Stimulated activated CD4-positive, alpha-beta T cell treated with anti-CD3 and anti-CD28 coated beads, TNF-alpha, amount 100 ng/mL, for 48 hours (primary cell): ENCODE measurements at places on chromosomes 7 and 10.

GRCh38 chr10:52952391-52953055 lies 179.9 kb upstream of the MBL2 start:
- DNase-seq: no peak

DNA sequence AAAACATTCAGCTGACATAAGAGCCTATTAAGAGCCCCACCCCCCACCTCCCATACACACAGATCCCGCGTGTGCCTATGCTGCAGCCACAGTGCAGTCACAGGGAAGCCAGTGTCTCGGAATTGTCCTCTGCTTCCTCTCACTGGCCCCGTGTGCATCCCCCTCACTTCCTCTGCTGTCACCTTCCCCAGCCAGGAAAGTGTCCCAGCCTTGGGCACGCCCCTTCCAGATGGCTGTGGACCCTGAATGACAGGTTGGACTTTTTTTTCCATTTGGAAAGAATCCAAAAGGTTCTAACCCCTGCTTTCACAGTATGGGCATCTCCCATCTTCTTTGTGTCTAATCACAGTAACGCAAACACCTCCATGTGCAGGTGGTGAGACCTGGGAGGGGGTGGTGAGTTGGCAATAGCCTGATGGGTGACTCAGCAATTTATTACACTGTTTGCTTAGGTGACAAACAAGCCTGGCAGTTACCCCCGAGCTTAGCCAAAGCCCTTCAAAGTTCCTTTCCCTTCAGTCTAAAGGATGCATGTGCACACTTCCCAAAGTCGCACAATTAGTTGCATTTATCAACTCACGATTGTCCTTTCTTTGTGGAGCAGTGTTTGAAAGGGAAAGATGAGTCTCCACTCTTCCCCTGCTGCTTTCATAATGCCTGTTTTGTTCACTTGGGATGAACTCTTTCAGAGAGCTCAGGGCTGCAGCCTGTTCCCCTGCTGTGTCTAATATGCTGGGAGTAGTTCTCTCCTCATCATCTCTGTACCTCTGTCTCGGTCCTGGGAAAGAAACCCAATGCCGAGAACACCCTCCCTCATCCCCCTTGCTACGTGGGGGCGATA lies 67.5 kb upstream of the EFCAB10 start:
- no peak for DNase-seq

GRCh38 chr7:105610165-105610930 lies 29.1 kb upstream of the EFCAB10 start:
- DNase-seq: no peak

- no peak for DNase-seq
Observed at GRCh38 chr10:1214882-1215540, 158.8 kb downstream of the WDR37 start.

DNA sequence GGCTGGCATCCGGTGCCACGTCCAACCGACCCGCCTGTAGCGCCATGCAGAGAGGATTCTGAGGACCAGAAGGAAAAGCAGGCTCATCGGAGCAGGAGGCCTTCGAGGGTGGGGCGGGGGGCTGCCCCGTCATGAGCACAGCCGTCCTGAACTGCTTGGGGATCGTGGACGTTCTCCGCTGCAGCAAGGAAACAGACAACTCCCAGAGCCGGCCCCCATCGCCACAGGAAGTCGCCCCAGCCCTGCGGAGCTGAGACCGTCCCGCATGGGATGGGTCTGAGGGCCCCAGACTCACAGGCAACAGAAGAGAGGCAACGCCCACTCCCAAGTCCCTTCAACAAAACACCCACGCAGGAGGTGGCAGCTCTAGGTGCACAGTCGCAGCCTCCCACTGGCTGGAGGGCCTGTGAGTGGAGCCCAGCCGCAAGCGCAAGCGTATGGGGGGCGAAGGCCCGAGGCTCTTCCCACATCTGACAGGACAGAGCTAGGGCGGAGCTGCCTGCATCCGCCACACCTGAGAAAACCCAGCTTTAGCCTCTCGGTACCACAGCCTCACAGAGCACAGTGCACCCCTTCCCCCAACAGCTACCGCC lies 64.7 kb upstream of the TNRC18 start:
- no peak for DNase-seq

- no peak for DNase-seq
Observed at GRCh38 chr7:22696541-22697228, 30.3 kb upstream of the IL6 start.

DNA sequence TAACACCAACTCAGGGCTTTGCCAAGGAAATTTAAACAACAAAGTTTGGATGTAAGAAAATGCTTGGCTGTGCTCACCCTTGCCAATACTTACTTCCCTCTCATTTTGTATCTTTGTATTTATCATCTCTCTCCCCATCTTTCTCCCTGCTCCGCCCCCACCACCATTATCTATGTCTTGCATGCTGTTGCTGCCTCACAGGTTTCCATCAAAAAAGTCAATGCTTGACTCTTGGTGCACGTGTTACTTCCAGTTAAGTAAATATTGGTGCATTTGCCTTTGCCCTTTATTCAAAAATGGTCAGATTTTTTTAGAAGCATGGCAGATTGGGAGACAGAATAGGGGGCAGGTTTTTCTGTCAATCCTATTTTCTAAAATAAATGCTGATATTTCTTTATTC lies 626.0 kb downstream of the ACTR3B start:
- DNase-seq: no peak

DNA sequence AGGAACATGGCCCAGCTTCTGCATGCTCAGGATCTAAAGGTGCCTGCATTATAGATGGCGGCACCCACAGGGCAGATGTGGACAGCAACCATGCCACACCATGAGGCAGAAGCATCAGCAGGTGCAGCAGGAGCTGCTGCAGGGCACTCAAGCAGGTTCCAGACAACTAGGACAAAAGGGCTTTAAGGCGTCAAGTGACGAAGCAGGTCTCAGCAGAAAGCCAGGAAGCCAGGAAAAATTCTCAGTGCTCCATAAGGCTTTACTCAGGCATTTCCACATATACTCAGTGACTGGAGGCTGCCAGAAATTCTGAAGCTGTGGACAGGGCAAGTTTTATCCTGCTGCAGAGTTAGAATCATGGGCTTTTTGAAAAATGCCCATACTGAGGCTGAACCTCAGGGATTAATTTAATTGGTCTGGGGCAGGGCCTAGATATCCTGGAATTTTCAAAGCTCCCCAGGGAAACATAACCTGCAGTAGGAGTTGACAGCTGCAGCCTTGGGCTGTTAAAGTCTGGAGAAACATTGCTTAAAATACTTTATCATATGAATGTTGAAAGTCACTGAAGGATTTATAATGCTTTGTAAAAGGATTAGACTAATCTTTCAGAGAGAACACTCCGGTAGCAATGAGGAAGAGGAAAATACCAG lies 68.1 kb upstream of the RNF148 start:
- no peak for DNase-seq

GRCh38 chr10:71079761-71080380 lies 132.5 kb upstream of the UNC5B start:
- DNase-seq: no peak

GRCh38 chr7:108137993-108138392 lies 7.8 kb upstream of the LAMB4 start:
- DNase-seq: no peak

GRCh38 chr7:147990942-147991341 lies 599.6 kb upstream of the C7orf33 start:
- DNase-seq: no peak

GRCh38 chr10:84811113-84811512 lies 482.7 kb downstream of the CCSER2 start:
- DNase-seq: no peak

DNA sequence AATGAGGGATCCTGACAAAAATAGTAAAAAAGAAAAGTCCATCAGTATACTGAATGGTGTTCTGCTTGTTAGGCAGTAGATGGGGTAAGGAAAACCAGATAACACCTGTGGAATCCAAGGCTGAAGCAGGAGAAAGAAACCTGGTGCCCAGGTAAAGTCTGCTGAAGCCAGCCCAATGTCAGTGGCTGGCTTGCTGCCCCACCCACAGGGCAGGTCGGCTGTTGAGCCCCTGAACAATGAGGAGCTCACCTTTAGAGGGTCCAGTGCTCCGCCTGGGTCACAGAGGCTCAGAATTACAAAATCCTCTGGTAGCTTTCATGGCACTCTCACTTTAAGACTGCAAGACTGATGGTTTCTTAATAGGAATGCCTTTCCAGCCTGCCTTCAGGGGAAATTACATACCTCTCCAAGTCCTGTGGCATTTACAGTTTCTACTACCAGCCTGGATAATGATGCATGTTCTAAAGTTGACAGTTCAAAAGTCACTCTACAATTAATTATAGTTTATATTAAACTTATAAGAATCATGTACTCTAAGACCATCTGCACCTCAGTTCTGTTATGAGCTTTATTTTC lies 23.8 kb downstream of the DHX32 start:
- DNase-seq: no peak

- no peak for DNase-seq
Observed at GRCh38 chr7:88132725-88133124, 87.1 kb downstream of the SRI start.

DNA sequence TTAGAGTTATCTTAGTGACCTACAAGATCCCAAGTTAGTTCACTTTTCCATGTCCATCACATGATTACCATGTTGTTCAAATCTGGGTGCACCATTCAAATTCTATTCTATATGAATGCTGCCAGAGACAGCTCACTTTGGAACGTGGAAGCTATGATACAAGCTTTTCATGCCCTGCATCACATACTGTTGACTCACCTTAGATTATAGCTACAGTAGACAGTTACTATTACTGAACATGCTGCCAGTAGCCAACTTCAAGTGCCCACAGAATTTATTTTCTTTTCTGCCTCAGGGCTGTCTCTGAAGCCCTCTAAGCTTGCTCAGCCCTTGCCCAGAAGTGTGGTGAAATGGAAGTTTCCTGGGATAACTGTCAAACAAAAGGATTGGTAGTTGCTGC lies 231.1 kb downstream of the GPR158 start:
- DNase-seq: no peak

DNA sequence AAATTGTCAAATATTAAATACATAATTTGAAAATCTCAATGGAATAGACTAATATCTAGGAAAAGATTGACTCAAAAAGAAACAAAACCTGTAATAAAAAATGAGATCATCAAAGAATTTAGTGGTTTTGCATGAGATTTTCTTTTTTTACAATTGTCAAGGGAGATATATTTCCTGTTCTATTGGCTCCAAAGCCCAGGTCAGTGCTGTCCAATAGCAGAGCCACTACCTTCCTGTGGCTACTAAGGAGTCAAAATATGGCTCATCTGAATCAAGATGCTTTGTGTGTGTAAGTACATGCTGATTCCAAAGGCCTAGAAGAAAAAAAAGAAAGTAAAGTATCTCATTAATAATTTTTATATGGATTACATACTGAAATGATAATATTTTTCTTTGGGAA lies 191.9 kb downstream of the C7orf25 start:
- DNase-seq: no peak

- DNase-seq: no peak
Observed at GRCh38 chr10:19731560-19731959, 84.7 kb upstream of the PLXDC2 start.

DNA sequence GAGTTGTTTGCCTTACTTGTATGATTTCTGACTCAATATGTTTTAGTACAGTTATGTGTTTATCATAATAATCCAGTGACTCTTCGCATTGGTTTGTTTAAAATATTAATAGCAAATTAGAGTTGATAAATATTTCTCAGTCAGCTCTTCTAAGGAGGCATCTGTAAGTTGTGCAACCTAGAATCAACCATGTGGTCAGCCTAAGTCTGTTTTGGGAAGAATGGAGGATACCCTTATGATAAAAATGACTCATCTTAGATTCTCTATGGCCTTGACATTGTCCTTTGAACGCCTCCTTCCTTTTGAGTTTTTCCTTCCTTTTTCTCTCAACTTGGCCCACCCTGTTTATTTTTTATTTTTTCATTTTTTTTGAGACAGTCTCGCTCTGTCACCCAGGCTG lies 18.8 kb downstream of the DNAJC9 start:
- DNase-seq: no peak

- DNase-seq: no peak
Observed at GRCh38 chr7:141674171-141674671, 27.7 kb downstream of the DENND11 start.

DNA sequence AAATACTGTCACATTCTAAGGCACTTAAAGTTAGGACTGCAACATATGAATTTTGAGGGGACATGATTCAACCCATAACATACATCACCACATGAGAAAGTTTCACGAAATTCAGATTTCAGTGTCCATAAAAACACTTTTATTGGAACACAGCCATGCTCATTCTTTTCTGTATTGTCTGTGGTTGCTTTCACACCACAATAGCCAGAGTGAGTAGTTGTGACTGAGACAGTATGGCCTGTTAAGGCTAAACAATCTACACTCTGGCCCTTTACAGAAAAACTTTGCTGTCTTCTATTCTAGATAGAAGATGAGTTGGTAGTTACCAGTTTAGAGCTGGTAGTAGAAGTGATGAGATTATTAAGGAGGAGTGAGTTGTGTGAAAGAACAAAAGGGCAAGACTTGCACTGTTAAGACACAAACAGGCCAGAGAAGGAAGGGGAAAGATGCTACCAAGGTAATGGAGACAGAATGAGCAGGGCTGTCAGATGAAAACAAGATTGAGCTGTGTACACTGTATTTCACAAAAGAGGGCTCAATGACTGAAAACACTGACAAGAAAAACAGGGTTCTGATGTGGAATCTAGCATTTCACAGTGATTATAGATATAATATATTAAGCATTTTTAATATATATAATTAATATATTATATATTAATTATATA lies 108.6 kb downstream of the PPP1R3A start:
- no peak for DNase-seq

- DNase-seq: no peak
Observed at GRCh38 chr7:142935941-142936565, 2.5 kb upstream of the TRPV5 start.

DNA sequence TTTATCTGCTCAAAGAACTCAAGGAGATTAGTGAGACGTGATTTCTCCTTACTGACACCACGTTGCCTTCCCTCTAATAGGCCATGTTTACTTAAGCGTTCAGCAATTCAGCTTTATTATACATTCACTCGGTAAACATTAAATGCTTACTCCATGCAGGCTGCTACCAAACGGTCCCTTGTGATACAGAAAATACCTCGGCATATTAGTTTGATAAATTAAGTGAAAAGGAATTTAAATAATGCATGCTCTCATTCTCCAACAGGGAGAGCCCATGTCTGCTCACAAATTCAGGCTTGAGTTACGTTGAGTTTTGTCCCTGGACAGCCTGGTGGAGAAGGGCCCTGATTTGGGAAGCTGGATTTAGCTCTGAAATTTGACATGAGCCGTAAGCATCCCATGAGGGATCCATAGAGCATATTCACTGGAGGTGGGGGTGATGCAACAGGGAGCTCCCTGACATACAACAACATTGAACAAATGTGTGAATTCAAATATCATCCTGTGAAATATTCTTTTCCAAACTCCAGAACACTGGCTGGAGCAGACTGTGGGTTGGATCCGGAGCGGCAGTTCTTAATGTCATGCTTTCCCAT lies 86.3 kb downstream of the TBXAS1 start:
- DNase-seq: no peak

- no peak for DNase-seq
Observed at GRCh38 chr7:104922182-104923009, 91.6 kb upstream of the KMT2E start.

- DNase-seq: peak; percentile 65
Observed at GRCh38 chr7:48084727-48085432, 4.2 kb upstream of the UPP1 start.

DNA sequence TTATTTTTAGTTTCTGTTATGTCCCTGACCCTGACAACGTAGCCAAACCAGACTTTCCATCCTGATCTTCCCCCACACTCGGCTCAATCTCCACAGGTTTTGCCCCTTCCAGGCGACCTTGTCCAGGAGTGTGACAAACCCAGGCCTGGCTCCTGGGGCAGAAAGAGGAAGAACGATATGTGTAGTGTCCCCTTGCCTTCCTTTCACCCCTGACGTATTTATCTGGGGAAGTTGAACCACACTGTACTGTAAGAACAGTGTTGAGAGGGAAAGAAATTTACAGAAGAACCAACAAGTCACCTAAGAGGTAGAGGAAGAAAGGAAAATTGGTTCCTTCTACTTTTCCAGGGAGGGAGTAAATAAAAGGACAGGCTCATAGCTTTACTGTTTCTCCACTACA lies 158.0 kb downstream of the VTI1A start:
- no peak for DNase-seq
